Activated B cell treated with CpG ODN at 0.5 μM for 24 hours (primary cell): ENCODE measurements at places on chromosomes 4 and X.
A peak's percentile ranks its signal among the peaks of the same experiment; 100 is the strongest.

DNA sequence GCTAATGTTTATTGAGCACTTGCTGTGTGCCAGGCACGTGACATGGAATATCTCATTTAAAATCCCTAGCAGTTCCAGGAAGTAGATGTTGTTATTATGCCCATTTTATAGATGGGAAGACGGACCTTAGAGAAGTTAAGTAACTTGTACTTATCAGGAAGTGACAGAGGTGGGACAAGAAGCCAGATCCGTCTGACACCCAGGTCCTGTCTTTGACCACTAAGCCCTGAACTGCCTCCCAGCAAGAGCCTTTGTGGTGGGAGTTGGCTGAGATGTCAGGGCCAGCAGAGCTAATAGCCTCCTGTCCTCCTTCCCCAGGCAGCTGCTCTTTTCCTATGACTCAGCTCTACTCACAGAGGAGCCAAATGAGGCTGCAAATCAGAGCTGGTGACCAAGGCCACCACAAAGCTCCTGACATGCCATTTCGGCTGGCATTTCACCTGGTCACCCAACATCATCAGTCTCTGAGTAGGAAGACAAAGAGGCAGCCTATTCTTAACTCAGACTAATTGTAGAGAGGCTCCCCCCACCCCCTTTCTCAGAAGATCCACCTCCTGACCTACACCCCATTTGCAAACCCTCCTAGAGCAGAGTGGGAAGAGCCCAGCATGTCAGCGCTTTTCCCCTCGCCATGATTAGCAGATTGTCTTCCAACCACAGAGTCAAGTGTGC, 175.1 kb upstream of the KIT start:
- no peak for DNase-seq

DNA sequence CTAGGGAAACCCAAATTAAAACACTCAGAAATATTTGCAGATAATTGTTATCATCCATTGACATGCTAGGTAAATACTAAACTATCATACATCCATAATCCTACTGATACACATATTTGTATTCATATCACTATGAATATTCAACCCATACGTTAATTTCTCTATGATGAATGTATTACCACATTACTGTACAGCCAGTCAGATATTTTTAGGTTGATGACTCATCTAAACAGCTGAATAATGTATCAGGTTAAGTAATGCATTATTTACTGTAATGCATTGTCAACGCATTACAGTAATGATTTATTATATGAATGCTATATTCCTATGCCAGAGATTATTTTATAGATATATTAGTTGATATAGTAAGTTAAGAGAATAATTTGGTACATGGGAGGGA, 37.1 kb downstream of the VEGFC start:
- no peak for DNase-seq

DNA sequence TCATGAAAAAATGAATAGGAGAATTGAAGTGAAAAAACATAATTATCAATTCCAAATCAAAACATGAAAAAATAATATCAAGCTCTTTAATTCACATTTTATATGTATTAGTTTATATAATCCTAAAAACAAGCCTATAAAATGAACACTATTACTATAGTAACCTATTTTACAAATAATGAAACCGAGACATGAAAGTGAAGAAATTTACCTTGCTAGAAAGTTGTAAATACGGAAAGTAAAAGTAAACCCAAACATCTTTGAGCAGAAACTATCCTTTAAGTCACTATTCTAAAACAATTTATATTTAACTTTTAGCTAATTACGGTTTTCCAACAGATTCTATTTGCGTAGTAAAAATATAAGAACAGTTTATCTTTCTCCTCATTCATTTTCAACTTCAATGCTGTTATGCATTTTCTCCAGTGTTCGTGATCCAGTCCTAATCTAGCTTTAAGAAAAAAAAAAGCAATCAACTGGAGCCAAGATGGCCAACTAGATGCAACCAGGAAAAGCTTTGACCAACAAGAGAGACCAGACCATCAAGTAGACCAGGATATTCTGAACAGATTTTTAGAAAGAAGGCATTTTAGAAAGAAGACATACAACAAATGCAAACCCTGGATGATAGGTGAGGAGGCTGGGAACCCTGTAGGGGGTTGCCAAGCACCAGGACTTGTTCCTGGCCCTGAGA, 67.0 kb downstream of the DDX53 start:
- no peak for DNase-seq

DNA sequence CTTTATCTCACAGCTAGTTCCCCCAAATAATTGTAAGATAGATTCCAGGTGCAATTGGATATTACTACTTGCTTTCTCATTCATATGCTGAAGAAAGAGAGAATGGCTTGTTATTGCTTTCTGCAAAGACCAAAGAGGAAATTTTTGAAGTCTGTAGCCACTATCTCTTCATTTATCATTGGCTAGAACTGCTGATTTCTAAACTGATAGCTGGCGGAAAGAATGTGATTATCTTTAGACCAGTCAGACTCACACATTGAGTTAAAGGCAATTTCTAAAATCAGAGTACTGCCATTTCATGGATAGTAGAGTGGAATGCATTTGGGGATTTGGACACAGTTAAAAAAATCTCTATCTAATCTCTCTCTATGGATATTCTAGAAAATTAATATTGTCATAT, 12.4 kb upstream of the TMPRSS11E start:
- DNase-seq: no peak

GRCh38 chr4:120549011-120549570, 373.4 kb downstream of the PRDM5 start:
- no peak for DNase-seq

- DNase-seq: no peak
Measured at GRCh38 chr4:172998527-172999469, 169.8 kb upstream of the GALNT7 start.

- no peak for DNase-seq
Measured at GRCh38 chrX:149699761-149700160, 12.1 kb upstream of the MAGEA11 start.

DNA sequence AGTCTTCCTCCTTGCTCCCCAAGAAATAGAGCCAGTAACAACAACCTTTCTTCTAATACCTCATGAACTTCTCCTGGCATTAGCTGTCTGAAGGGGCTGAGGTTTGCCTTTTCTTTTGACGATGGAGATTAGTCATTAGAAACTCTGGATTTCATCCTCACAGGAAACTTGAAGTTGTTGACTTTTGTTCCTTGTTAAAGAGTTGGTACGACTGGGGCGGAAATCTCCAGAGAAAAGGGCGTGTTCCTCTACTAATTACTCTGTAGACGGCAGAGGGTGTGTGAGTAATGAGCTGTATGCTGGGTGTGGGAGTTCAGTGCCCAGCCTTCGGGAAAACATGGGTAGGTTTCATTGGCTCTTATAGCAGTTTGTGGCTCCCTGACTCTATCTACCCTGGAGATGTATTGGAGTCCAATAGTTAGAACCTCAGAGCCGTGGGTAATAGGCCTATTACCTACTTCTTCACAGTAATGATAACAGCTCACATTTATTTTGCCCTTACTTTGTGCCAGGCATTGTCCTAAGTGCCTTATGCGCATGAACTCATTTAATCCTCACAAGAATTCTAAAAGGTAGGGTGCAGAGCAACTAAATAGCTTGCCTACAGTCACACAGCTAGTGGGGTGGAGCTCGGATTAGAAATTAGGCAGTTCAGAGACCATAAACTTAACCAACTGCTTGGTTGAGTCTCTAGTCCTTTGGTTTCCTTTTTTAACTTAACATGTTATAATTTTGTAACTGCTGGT, 23.4 kb downstream of the TMEM164 start:
- no peak for DNase-seq

DNA sequence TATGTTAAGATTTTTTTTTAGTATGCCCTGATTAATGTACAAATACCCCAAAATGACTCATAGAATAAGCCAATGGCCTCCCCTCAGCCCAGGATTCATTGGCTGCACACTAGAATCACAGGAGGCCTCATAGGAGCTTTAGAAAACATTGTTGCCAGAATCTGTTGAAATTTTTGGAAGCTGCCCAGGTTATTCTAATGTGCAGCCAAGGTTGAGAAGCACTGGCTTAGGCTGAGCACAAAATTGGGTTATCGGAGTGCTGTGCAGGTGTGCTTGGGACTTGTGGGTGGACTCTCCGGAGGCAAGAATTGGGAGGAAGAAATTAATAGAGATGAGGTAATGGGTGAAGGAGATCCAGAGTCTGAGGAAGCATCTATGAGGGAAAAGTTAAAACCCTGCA, 41.3 kb upstream of the VCX start:
- DNase-seq: no peak

- DNase-seq: no peak
Measured at GRCh38 chrX:42027367-42028000, 104.1 kb upstream of the CASK start.

- DNase-seq: no peak
Measured at GRCh38 chr4:5887011-5887360, 5.9 kb downstream of the CRMP1 start.

- DNase-seq: no peak
Measured at GRCh38 chr4:55259294-55259693, 86.7 kb upstream of the SRD5A3 start.

- DNase-seq: no peak
Measured at GRCh38 chrX:44621078-44621477, 78.4 kb upstream of the FUNDC1 start.

- DNase-seq: no peak
Measured at GRCh38 chrX:110013968-110014367, 11.1 kb downstream of the TMEM164 start.

DNA sequence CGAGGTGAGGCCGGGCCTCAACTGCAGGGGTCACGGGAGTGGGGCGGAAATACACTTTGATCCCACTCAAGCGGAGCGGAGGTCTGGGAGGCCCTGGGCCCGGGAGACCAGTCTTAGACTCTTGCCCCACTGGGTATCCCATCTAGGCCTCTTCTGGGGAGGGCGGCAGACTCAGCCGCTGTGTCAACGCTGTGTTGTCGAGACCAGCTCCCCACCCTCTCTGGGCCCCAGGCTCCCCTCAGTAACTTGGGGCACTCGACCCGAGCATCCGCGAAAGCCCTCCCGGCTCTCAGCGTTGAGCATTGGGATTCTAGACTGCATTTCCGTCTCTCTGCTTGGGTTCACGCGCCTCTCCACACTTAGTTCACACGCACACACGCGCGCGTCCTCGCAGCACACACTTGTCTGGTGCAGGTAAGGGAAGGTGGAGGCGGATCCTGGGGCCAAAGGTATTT, 1.7 kb downstream of the NKX3-2 start:
- DNase-seq: peak; percentile 18

- no peak for DNase-seq
Measured at GRCh38 chr4:101724093-101724492, 66.4 kb upstream of the BANK1 start.

- DNase-seq: no peak
Measured at GRCh38 chrX:153494541-153495361, at the start of gene BGN. Gene BGN, plus strand, starts transcription at chrX:153494980. Its CDS starts 9,652 bp downstream, at chrX:153504632.

DNA sequence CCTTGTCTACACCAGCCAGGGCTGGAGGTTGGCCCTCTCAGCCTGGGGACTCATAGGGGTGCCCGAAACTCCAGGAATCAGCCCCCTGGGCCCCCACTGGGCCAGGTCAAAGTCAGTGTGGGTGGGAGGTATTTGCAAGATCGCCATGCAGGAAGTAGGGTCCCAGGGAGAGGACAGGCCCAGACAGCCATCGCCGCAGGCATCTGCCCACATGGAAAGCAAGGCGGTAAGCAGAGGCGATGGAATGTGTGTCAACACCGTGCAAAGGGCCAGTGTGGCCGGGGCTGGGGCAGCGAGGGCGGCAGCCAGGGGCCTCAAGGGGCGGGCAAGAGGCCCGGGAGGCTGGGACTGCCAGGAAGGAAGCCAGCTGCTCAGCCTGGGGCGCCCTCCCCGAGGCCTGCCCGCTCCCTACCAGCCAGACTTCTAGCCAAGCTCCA, 19.3 kb upstream of the DUSP9 start:
- no peak for DNase-seq

GRCh38 chrX:135295238-135295943, 13.9 kb upstream of the ETDC start:
- peak; percentile 24 for DNase-seq

DNA sequence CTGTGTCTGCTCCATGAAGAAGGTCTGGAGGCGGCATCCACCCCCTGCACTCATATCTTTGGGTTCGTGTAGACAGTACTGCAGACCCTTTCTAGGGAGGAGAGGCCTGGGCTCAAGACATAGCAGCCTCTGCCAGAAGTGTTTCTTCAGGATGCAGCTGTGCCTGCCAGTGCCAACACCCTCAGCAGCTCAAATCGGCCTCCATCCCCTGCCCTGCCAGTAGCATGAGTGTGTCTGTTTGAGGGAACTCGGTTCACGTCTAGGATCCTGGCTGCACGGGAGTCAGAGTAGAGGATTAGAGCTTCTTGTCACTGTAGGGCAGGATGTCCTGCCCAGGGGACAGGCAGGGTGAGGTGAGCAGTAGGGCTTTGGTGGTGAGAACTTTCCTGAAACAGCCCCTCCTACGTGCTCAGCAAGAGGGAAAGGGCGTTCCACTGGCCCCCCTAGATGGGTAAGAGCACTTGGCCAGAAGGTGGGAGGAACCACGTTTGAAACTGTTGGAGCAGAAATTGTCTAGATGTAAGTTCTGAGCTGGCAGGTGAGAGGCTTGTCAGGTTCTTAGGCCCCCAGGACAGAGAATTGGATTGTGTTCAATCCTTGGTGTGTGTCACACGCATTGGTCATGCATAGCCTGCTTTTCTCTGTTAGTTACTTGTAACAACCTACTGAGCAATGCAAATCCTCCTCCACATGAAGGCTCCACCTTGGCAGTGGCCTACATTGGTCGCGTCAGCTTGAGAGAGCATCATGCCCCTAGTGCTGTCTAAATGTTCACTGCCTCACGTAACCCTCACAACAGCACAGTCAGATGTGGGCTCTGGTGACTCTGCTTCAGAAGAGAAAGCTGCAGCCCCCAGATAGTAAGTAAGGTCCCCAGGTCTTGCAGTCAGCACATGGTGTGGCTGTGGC, 25.8 kb upstream of the FAM193A start:
- DNase-seq: no peak

GRCh38 chrX:27997622-27998021, 16.4 kb upstream of the DCAF8L1 start:
- DNase-seq: no peak

- DNase-seq: no peak
Measured at GRCh38 chr4:183249854-183250253, 70.2 kb downstream of the CLDN22 start.

DNA sequence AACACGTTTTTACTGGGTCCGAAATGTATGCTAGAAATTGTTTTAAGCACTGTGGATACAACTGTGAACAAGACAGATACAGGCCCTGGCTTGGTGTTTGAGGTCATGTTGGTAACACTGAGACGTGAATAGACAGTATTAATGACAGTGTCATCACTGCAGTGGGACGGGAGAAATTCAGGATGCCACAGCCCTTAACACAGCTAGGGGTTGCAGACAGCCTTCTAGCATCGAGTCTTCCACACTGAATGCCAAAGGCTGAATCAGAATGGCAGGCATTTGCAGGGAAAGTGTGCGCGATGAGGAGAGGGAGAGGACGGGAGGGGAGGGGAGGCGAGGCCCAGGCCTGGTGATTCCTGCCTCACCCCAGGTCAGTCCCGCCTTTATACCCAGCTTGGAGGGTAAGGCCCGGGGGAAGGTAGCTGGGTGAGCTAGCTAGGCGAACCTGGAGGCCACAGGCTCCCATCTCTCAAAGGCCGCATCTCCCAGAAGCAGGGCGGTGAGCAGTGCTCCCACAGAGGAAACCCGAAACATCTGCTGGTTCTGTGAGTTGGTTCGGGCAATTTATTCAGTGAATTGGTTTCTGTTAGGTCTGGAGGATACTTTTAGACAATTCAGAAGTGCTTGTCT, 44.1 kb upstream of the CLDN24 start:
- no peak for DNase-seq

GRCh38 chr4:180790471-180790870, 1452.7 kb upstream of the TENM3 start:
- no peak for DNase-seq
